Stimulated activated CD4-positive, alpha-beta T cell treated with anti-CD3 and anti-CD28 coated beads, Interleukin-15, amount 100 ng/mL, for 1 hour (primary cell): ENCODE measurements at places on chromosomes 5 and 9.

DNA sequence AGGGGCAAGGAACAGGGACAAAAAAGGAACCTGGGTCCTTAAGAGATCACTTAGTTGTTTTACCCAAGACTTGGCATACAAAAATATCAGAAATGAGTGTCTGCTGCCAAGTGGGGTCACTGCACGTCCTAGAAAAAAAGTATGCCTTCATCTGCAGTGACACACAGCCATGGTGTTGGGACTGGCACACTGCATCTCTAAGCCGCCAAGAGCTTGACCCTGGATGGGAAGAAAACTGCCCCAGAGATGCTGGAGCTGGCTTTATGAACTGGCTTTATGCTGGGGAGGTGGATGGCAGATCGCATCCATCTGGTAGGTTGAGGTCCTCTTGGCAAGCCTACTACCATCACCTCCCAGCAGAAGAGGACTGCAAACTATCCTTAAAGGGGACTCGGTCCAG, 51.7 kb downstream of the IRF1 start:
- DNase-seq, result no peak

GRCh38 chr5:24598956-24599355, 45.8 kb downstream of the CDH10 start:
- DNase-seq, result no peak

DNA sequence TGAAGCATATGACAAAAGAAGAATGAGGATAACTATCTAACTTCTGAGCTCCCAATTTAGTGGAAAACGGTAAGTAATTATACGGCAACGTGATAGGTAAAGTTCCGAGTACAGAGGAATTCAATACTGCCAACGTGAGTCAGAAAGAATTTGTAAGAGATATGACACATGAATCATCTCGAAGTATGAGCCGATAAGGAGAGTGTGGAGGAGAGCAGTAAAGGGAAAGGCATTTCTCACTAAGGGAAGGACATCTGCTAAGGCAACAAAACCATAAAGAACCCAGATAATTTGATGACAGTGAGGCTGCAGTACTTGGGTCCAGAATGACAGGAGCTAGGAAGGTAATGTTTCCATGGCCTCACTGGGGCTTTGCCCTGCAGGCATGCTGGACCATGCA, 11.0 kb downstream of the MPDZ start:
- no peak for DNase-seq

GRCh38 chr9:87771316-87772006, 45.5 kb downstream of the CTSL start:
- DNase-seq, result no peak

DNA sequence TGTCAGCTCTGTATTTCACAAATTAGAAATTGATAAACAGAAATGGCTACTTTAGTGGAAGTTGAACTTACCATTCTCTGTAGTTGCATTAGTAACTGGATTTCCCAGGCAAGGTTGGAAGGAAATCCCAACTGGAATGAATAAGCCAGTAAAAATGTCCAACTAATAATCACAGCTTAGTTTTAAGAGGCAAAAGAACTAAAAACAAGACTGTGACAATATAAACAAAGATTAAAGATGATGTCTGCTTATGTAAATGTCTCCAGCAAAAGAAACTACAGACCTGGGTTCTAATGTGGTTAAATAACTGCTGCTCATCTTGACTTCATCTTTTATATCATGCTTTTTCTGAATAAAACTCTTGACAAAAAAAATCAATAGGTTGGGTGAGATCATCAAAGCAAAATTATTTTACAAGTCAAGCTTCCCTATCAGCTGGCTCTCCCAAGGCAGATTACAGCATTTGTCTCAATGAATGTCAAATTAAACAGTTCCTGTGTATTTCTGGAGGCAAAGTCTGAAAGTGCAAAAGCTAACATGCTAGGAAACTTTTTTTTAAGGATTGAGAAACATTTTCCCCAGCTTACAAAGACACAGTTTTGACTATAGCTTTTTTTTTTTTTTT, 62.3 kb upstream of the HMHB1 start:
- DNase-seq, result no peak

DNA sequence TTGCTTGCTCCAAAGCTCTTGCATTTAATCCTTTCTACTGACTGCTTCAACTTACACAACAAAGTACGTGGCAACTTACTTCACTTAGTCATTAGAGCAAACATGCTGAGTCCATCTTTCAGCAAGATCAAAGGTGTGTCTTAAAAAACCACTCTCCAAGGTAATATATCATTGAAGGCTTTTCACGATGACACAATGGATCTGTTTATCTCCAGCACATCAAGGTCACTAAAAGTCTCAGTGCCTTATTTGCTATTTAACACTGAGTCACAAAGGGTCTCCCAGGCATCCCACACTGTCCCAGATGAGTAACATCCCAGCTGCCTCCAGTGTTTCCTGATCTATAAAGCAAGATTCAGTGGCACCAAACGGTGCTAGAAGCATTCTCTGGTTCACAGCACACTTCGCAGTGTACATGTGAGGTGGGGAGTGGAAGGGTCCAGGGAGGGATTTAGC, 3.7 kb upstream of the CLK4 start:
- no peak for DNase-seq

DNA sequence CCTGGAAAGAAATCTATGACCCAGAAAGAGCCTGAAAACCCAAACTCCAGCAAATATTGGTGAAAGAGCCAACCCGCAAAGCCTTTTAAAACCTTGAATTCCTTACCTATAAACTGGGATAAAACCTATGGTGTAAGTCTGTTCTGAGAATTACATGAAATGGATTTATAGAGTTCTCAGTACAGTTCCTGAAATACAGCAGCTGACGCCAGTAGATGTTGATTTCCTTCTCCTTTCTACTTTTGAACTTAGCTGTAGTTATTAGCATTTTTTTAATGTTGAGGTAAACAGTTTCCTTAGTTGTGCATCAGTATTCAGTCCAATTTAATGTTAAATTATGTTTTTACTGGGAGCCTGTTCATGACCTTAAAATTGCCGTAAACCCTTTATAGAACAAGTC, 3.7 kb downstream of the SPIN1 start:
- DNase-seq, result no peak

GRCh38 chr9:22084336-22085035, 75.4 kb upstream of the CDKN2B start:
- no peak for DNase-seq

- no peak for DNase-seq
Observed at GRCh38 chr5:105639511-105639910, 2031.2 kb downstream of the EFNA5 start.

GRCh38 chr5:156402387-156402921, 75.5 kb downstream of the SGCD start:
- no peak for DNase-seq

- DNase-seq, result no peak
Observed at GRCh38 chr5:73284985-73285384, 112.0 kb downstream of the TMEM174 start.

- no peak for DNase-seq
Observed at GRCh38 chr9:136407911-136408310, 2.5 kb downstream of the ENTR1 start.

GRCh38 chr5:31982621-31983020, 191.5 kb downstream of the GOLPH3 start:
- DNase-seq, result no peak

GRCh38 chr9:9552665-9553064, 1060.1 kb downstream of the PTPRD start:
- DNase-seq, result no peak

DNA sequence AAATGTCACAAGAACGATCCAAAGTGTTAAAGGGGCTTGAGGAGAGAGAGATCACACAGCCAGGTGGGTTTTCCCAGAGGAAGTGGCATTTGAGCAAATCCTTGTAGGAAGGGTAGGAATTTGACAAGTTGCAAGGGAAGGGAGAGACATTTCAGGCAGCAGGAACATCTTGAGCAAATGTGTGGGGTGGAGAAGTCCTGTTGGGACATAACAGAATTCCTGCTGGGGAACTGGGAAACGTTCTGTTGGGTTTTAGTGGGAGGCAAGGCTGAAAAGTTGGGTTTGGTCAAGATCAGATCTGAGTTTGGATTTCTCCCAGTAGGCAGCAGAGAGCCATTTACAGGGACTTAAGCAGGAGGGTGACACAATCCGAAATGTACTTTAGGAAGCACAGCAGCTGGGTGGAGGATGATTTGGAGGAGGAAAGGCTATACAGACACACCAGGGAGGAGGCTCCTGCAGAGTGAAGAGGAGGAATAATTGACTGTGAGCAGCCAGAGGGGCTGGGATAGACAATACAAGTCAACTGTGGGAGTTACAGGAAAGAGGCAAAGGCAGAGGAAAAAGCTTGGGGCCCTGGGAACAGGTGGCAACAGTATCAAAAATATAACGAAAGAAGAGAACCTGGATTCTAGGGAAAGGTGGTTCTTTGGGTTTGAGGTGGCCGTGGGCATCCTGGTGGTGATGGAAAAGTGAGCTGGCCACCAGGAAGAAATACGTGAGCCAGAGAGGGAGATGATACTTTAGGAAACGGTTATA, 3.1 kb upstream of the ZSWIM6 start:
- DNase-seq, result no peak

DNA sequence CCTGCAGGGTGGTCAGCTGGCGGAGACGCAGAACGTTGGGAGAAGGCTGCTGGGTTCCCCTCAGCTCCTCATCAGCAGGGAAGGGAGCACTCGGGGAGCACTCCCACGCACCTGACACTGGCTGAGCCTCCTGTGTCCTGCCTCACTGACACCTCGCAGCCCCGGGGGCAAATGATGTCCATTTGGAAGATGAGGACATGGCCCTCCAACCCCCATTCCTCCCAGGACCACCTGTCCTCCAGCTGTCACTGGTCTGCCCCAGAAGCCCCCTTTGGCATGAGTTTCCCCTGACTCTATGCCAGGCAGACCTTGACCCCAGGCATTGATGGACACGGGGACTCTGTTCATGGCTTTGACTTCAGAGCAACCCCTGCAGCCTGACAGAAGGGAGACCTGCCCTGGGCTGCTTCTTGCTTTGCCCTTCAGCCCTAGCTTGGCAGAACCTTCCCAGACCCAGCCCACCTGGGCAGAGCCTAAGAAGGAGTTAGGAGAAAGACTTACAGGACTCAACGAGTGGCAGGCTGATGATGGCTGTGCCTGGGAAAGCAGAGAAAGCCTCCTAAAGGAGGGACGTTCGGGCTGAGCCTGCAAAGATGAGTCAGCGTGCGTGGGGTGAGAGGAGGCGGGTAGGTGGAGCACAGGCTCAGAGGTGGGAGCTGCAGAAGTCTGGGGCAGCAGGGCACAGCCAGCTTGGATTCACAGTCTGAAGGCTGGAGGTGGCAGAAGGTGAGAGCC, 90.6 kb downstream of the LMX1B start:
- peak; percentile 26 for DNase-seq

GRCh38 chr5:142756576-142756975, 13.6 kb upstream of the ARHGAP26 start:
- no peak for DNase-seq

GRCh38 chr9:133558191-133559126, 24.0 kb downstream of the ADAMTSL2 start:
- no peak for DNase-seq

GRCh38 chr5:96483878-96484277, 50.8 kb upstream of the PCSK1 start:
- DNase-seq, result no peak

GRCh38 chr5:10808347-10809226, 47.6 kb upstream of the DAP start:
- DNase-seq, result no peak

- DNase-seq, result no peak
Observed at GRCh38 chr5:31350395-31350794, 156.9 kb downstream of the CDH6 start.

DNA sequence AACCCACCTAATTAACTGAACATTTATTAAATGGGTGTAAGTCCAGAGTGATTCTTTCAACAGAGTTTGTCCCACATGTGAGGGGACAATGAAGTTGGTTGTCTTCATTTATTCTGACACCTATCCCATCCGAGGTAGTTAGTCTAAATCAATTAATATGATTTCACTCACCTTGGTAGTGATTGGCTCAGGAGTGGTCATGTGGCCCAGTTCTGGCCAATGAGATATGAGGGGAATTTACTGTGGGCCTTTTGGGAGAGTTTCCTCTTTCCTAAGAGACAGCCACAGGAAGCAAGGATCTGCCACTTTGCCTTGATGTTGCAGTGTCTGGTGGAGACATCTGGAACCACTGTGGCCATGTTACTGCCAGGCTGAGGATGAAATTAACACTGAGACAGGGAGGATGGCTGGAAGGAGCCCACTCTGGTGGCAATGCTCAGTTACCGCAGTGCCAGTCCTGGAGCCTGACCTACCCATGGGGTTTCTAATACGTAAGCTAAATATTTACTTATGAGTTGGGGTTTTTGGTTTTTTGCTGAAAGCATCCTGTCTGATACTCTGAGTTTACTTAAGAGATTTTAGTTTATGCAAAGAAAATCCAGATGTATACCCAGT, 118.6 kb downstream of the FGF18 start:
- no peak for DNase-seq

DNA sequence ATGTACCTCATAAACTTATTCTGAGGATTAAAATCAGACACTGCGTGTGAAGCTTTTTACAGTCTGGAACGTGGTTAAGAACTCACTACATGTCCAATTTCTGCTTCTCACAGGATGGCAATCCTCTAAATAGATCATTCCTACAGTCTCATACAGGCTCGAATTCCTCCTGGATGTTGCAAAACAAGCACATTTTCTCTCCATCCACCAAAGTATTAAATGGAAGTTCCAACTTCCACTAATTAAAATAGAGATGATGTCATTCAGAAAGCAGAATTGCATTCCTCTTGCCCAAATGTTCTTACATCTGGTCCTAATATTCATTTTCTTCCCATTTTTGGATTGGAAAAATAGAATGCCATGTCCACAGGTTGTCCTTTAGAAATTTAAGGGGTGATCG, 145.5 kb upstream of the PCA3 start:
- DNase-seq, result no peak

- no peak for DNase-seq
Observed at GRCh38 chr9:111386386-111386785, 56.4 kb upstream of the OR2K2 start.

- DNase-seq, result no peak
Observed at GRCh38 chr5:24693609-24694008, 48.8 kb upstream of the CDH10 start.

- no peak for DNase-seq
Observed at GRCh38 chr5:90461288-90461687, 13.3 kb downstream of the MBLAC2 start.

DNA sequence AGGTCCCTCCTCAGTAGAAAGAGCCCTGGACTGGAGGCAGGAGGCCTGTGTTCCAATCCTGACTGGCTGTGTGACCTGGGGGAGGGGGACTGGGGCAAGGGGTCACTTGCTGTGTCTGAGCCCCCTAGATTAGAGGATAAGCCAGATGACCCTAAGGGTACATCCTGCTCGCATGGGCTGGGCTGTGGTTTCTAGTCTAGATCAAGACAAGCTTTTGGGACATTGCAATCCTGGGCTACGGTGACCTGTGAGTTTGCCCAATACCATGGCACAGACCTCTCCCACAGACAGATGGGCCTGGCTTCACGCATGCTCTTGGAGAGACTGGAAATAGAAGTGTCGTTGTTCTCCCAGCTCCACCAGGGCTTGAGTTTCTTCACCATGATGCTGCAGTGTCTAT, 27.0 kb downstream of the NDUFA8 start:
- DNase-seq, result no peak
